Inflammatory macrophage treated with lipopolysaccharide for 4 hours (primary cell): ENCODE measurements at places on chromosomes 12 and 14.

GRCh38 chr12:118307069-118307954, 65.4 kb downstream of the TAOK3 start:
- DNase-seq: peak; percentile 93

DNA sequence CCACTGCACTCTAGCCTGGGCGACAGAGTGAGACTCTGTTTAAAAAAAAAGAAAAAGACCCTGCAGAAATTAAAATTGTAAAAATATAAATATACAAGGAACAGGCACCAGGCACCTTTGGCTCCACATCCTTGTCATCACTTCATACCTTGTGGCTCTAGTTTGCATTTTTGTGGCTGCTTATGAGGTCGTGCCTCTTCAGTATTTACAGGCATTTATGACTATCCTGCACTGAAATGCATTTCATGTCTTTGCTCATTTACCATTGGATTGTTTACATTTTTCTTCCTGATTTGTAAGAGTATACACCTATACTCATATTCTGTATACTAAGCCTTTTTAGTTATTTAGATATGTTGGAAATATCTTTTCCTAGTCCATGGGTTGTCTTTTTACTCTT, 20.1 kb downstream of the BICD1 start:
- no peak for DNase-seq

GRCh38 chr14:34843011-34843554, 32.1 kb downstream of the BAZ1A start:
- peak; percentile 70 for DNase-seq

GRCh38 chr12:27462151-27462694, 15.7 kb downstream of the SMCO2 start:
- peak; percentile 50 for DNase-seq

DNA sequence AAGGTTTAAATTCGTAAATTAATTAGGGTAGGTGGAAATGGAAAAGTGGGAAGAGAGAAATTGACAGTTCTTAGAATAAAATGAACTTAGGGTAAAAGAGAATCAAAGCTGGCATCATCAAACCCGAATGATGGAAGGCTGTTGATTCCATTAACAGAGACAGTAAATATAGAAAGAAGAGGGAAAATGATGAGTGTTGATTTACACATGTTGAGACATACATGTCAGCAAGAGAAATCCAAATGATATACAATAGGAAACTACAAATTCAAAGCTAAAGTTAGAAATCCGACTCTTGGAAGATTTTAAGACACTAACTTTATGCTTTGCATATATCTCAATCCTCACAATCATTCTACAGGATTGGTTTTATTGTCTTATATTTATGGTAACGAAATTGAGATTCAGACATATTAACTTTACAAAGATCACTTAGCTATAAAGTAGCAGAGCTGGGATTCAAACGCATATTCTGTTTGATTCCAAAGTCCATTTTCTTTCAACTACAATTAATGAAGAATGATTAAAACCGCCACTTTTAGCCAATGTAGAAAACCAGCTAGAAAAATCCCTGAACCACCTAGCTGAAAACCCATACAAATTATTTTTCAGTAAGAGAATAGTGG, 30.2 kb downstream of the LIMA1 start:
- DNase-seq: no peak

DNA sequence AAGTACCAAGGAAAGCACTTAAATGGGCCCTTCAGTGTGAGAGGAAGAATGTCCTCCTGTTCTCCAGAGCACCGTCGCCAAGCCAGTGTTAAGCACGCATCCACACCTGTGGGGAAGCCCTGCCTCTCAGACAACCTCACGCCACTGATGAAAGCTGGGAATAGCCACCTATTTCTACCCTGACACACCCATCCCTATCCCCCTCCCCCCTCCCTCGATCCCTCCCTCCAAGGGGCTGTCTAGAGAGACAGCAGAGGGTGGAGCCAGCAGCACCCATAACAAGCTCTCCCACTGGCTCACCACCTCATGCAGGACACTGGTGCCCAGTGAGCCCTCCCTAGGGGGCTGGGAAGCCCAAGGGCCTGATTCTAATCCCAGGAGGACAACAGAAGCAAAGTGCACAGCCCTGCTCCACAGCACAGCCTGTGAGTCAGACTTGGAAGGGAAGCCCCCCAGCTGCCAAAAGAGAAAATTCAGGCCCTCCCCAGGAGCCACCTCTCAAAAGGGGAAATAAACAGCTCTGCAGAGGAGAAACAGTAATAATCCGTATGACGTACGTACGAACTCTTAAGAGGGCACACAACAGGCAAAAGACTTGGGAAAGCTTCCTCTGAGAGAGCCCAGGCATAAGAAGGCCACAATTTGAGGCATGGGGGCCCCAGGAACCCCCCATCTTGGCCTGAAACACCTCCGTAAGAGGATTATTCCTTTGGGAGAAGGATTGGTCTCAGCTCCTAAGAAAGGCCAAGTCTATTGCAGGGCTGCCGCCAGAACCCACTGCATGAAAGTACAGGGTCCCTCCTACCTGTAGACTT, 7.8 kb downstream of the PITPNM2 start:
- DNase-seq: peak; percentile 60

GRCh38 chr12:45622210-45622937, 107.1 kb upstream of the ARID2 start:
- peak; percentile 80 for DNase-seq

DNA sequence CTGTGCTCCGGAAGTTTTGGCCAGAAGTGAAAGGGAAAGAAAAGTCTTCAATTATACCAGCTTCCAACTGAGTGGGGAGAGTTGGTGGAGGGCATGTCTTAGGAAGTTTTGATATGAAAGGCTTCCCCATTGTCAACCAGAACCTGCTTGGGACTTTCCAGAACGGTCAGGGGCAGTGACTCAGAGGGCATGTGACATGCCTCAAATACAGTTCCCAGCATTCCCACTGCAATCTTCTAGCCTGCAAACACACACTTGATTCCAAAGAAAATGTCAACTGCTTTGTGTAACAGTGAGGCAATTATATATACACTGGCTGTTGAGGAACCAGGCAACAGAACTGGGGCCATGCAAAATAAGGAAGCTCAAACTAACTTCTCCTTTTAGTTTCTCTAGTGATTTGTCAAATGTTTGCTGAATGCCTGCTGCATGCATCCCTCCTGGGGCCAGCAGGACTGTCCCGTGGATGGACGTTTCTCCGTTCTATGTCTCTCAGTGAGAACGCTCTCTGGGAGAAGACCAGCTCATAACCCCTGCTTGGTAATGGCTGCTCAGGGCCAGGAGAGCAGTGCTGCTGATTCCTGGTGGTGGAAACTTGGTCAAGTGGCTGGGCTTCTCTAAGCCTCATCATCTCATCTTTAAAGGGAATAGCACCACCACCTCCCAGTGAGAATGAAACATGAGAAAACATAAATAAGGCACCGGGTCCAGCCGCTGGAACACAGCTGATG, 18.3 kb downstream of the SLC25A47 start:
- peak; percentile 95 for DNase-seq

DNA sequence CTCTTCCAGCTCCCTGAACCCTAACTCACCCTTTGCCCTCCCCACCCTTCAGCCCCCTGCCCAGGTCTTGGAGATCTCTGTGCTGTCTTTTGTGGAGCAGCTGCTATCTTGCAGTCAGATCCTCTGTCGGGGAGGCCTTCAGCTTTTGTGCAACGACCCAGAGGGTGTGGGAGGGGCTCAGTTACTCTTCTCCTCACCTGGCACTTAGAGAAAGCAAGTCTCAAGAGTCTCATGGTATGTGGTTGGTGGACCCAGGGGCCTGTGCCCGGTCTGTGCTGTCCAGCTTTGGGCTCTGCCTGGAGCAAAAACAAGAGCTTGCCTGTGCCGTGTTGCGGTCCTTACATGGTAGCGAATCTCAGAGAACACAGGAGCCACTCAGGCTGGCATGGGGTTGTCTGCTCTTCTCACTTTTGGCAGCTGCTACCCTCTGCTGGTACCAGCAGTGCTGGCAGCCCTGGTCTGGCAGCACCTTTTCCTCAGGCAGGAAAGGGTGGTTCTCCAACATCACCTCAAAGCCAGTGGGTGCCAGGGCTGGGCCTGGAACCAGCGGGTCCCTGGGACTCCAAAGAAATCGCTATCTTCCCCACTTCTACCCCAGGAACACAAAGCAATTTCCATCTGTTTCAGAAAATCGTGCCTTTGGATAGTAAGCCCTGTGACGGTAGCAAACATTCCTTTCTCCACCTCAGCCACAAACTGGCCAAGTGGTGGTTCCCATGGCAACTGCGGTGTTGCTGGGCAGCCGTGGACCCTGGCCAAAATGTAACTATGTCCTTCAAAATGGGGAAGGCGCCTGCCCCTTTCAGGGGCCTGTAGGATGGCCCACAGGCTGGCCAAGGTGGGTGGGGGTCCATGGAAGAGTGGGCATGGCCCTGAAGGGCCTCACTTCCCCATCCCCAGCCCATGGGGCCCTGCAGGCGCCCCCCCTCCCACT, 90.0 kb downstream of the RIN3 start:
- no peak for DNase-seq

DNA sequence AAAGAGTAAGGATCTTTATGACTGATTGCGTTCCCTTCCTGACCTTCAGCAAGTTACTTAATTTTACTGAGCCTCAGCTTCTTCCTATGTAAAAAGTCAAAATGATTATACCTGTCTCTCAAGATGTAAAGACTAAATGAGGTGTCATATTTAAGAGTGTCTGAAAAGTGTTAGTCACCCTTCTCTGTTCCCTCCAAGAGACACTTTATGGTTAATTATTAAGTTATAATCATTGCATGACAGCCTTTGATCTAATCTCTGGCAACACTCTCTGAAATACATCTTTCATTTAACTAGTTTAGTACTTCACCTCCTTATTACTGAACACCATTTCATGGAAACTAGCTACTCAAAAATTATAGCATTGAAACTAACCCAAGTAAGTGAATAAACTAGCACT, 54.8 kb downstream of the BMAL2 start:
- no peak for DNase-seq

GRCh38 chr12:106987846-106988245, 900 bp upstream of the MTERF2 start:
- DNase-seq: no peak

DNA sequence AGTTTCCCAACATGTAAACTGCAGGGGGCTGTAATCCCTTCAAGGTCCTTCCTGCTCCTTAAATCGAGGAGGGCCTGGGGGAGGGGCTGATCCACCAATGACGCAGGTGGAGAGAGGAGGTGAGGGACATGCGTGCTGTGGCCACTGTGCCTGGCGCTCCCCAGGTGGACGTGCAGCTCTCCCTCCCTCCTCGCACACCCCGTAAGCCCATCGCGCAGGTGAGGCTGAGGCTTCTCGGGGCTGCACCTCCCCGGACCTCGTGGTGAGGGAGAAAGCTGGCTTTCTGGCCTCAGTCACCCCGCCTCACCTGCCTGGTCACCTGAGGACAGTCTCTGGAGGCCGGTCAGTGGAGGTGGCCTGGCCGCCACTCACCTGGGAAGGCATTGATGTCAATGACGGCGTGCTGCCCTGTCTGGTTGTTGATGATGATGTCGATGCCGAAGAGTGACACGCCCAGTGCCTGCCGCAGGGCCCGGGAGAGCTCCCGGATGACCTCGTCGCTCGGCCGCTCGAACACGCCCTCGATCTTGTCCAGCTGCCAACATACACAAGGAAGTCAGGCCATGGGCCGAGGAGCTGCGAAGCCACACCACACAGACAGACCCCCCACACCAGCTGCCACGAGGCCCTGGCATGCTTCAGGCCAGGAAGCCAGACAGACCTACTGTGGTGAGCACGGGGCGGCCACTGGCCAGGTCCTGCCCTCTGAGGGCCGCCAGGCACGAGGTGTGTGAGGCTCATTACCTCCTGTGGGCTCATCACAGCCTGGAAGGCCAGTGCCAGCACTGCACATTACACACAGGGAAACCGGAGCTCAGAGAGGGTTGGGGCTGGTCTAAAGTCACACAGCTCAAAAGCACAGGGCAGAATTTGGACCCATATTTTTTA, 23.3 kb downstream of the CHGA start:
- DNase-seq: no peak

DNA sequence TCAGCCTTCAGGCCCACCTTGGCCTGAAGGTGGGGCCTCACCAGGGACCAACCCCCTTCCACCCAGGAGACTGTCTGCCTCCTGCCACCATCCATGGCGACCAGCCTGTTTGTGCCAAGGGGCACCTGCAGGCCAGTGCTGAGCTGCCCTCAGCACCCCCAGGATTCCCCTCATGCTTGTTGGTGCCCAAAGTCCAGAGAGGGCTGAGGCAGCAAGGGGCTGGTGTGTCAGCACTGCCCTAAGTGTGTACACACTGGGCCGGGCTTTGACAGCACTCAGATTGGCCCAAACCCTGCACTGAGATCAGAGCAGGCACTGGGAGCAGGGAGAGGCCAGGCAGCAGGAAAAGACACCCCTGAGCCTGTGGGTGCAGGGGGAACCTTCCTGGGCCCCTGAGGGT, 18.6 kb downstream of the SYNJ2BP start:
- no peak for DNase-seq

GRCh38 chr14:74846968-74847665, 28.8 kb downstream of the PROX2 start:
- no peak for DNase-seq

- DNase-seq: peak; percentile 46
These were observed 6.9 kb upstream of the ADCY6 start for GRCh38 chr12:48795550-48796455.

GRCh38 chr12:16062611-16063010, 151.5 kb downstream of the DERA start:
- DNase-seq: peak; percentile 50

DNA sequence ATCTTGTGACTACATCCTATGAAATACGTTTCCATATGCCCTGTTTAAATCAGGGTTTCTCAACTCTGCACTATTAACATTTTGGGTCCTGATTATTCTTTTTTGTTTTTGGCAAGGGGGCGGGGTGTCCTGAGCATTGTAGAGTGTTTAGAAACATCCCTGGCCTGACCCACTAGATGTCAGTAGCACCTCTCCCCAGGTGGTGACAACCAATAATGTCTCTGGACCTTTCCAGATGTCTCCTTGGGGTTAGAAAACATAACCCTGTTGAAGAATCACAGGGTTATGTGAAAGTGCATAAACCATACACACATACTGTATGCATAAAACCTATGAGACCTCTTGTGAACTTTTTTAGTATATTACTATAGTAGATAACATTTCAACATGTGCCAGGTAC, 1.4 kb downstream of the ACAD10 start:
- no peak for DNase-seq

GRCh38 chr14:85122690-85123089, 407.3 kb upstream of the FLRT2 start:
- DNase-seq: no peak
